GM19239 (cell line): ENCODE measurements at places on chromosomes 4 and X.

GRCh38 chr4:47835494-47835893 is 2.4 kb downstream of the CORIN start:
- no peak for DNase-seq

GRCh38 chr4:174058846-174059245 is 224.6 kb downstream of the FBXO8 start:
- DNase-seq, result no peak

GRCh38 chr4:154314248-154314647 is 177.4 kb downstream of the DCHS2 start:
- DNase-seq, result no peak

- DNase-seq, result no peak
These were observed 38.7 kb downstream of the SPATA4 start for GRCh38 chr4:176156656-176157055.

- no peak for DNase-seq
These were observed 44.2 kb downstream of the MAML3 start for GRCh38 chr4:140109737-140110136.

- DNase-seq, result no peak
These were observed 224.1 kb downstream of the SHROOM3 start for GRCh38 chr4:76659103-76659490.

- peak; percentile 6 for DNase-seq
These were observed 639.9 kb downstream of the SPOCK3 start for GRCh38 chr4:166594326-166594946.

DNA sequence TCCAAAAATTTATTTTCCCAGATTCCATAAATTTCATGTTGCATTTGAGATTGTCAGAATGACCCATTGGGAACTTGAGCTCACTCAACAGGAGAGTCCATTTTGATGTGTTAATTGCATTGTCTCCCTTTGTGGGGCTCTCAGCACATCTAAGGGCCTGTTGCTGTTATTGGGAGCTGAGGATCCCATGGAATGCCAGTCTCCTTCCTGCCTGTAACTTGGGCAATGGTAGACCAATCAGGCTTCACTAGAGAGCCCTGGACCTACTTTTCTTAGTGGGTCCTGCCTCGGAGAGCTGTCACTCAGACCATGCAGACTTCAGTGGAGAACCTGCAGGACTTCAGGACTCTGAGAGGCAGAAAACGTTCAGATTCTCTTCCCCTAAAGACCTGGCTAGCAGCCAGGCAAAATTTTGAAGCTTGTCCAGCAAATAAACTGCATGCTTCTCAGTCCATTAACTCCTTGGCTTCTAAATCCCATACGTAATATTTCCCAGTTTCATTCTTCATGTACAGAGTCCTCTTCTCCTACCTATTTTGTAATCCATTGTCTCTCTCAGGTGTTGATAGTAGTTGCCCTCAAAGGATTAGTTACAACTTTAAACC is 25.1 kb downstream of the OCRL start:
- no peak for DNase-seq

GRCh38 chrX:53086464-53086863 is 4.3 kb downstream of the TSPYL2 start:
- no peak for DNase-seq

GRCh38 chrX:150869450-150869849 is 29.0 kb downstream of the CD99L2 start:
- no peak for DNase-seq

GRCh38 chr4:144350706-144351105 is 210.2 kb upstream of the GYPA start:
- no peak for DNase-seq

GRCh38 chr4:103032574-103032973 is 13.1 kb upstream of the SLC9B1 start:
- no peak for DNase-seq

DNA sequence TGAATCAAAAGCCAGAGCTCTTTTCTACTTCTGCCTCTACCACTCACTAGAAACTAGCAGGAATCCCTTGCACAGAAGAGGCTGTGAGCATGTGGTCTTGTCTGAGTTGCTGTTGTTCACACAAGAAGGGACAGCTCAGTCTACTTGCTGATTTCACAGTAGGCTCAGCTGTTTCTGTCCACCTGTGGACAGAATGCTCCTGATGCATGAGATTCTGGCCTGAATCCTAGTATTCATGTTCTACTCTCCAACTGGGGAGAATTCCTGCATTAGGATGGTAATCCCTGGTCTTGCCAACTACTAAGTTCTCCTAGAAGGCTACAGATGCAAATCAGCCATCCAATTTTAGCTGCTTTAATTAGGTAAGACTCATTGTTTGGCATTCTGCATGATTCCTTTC is 112.8 kb downstream of the PPA2 start:
- no peak for DNase-seq

DNA sequence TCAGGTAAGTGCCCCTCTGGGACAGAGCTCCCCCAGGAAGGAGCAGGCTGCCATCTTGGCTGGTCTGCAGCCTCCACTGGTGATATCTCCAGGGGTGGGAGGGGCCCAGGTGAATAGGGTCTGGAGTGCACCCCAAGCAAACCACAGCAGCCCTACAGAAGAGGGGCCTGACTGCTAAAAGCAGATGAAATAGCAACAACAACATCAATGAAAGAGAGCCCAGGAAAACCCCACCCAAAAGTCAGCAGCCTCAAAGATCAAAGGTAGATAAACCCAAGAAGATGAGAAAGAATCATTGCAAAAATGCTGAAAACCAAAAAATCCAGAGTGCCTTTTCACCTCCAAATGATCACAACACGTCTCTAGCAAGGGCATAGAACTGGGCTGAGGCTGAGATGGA is 92.5 kb upstream of the PAGE3 start:
- DNase-seq, result no peak

DNA sequence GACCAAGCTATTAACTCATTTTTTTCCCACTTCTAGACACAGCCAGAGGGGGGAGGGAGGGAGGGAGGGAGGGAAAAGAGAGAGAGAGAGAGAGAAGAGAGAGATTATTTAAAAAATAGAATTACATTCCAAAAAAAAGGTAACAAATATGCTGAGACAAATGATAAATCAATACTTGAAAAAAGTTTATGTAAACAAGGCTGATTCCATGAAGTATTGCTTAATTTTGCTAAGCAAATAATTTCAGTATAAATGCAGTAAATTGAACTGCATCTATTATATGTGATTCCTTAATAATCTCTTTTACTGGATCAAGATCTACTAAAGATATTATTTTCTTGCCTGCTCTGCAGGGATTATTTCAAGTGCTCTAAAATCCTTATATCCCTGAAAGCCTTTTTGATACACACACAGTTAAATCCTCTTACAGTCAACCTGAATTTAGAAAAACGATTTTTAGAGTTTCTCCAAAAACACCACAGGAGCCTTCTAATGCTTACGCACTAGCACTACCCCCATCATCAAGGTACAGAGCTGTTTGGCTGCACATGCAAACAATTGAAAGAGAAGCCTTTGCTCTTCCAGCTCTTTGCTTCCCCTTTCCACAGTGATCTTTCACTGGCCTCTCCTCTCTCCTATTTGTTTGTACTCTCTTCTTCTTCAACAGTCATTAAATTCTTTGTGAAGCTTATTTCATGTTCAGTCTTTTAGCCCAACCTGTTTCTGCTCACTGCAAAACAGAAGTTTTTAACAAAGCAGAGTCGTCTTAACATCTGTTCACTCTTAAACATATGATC is 426.3 kb upstream of the FAM241A start:
- no peak for DNase-seq

GRCh38 chr4:1693131-1693896 is 9.2 kb upstream of the FAM53A start:
- peak; percentile 74 for DNase-seq

DNA sequence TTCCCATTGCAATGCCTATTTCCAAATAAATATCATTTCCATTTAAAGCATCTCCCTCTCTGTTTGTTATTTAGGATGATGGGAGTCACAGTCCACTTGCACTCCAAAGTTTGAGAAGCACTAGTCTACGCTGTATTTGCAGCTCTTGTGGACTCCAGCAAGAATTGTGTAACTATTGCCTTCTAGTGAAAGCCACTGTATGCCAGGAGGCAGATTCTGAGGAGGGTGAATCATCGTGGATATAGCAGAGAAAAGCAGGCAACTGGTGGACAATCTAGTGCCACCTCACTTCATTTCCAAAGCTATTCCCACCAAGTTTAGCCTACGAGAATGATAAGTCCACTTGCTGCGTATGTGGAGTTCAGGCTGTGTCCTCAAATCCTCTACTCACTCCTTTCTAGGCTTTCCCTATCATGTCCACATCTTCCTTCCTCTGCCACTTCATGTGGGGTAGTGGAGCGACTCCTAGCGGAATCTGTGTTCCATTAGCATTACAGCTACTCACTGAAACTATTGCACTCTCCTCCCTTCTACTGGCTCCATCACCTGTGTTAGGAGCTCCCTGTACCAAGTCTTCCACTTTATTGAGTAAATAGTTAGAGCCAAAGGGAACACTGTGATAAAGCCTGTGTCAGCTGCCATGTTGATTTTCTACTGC is 501.8 kb upstream of the GALNT7 start:
- no peak for DNase-seq

GRCh38 chr4:14157262-14157661 is 529.7 kb upstream of the BOD1L1 start:
- DNase-seq, result no peak

GRCh38 chr4:27643101-27643500 is 782.5 kb downstream of the STIM2 start:
- DNase-seq, result no peak

DNA sequence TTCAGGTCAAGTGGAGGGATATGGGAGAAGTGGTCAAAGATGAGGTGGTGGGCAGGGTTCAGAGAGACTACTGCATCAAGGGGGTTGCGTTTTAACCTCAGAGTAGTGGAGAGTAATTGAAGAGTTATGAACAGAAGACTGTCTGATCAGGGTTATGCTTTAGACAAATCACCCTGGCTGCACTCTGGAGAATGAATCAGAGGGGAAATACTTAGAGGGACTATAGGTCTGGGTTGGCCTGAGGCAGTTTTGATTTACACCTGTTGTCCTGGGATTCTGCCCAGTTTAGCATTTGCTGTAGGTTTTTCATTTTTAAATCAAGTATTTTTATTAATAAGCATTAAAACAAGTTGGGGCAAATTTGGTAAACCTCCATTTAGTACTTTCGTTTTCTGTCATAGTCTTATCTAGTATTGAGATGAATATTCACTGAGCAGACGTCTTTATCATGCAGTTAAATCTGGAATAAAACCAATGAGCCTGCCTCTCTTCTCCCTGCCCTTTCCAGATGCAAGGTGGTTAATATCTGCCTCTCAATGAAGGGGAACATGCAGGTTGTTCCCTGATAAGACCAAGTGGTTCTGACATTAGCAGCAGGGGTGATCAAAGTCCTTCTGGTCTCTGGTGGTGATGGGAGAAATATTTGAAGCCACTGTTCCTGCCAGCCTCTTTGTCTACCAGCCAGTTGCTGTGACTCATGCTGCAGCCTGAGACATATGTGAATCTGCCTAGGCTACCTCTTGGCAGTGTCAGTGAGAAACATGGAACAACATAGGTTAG is 116.0 kb upstream of the RPS6KA3 start:
- no peak for DNase-seq

GRCh38 chrX:76862509-76862908 is 435.0 kb downstream of the MAGEE1 start:
- no peak for DNase-seq

DNA sequence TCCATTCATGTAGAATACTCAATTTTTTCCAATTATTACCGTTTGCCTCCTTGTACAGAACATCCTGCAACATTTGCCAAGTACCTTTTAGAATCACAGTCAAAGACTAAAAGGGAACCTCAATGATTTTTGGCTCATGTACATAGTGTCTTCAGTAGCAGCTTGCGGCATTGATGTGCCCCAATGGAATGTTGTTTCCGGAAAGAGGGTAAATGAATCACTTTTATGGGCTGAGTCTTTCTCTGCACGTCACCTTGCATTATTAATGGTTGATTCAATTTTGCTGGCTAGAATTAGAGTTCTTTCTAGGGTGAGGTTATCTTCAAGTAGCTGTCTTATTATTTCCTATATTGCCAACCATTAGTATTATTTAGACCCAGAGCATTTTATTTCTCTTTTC is 116.9 kb upstream of the GABRA2 start:
- no peak for DNase-seq

GRCh38 chr4:87037671-87038334 is 103.0 kb downstream of the AFF1 start:
- DNase-seq, result no peak

DNA sequence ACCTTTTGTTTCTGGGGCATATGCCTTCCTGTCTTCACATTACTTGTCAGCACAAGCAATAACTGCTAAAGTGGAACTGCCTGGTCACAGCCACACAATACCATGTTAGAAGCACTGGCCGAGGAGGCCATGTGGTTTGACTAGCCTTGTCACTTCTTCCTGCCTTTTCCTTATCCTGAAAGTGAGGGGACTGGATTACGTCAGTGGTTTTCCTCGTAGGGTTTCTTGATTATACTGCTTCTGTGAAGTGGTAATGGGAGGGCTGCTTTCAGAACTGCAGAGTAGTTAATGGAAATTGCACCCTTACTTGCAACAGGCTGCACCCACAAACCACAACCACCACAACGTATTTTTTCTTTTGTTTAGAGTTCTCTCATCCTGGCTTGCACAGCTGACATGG is 26.6 kb downstream of the ZRSR2 start:
- no peak for DNase-seq

- no peak for DNase-seq
These were observed 12.8 kb upstream of the SLITRK4 start for GRCh38 chrX:143648705-143649104.

- no peak for DNase-seq
These were observed 101.9 kb downstream of the SORCS2 start for GRCh38 chr4:7294176-7294756.

DNA sequence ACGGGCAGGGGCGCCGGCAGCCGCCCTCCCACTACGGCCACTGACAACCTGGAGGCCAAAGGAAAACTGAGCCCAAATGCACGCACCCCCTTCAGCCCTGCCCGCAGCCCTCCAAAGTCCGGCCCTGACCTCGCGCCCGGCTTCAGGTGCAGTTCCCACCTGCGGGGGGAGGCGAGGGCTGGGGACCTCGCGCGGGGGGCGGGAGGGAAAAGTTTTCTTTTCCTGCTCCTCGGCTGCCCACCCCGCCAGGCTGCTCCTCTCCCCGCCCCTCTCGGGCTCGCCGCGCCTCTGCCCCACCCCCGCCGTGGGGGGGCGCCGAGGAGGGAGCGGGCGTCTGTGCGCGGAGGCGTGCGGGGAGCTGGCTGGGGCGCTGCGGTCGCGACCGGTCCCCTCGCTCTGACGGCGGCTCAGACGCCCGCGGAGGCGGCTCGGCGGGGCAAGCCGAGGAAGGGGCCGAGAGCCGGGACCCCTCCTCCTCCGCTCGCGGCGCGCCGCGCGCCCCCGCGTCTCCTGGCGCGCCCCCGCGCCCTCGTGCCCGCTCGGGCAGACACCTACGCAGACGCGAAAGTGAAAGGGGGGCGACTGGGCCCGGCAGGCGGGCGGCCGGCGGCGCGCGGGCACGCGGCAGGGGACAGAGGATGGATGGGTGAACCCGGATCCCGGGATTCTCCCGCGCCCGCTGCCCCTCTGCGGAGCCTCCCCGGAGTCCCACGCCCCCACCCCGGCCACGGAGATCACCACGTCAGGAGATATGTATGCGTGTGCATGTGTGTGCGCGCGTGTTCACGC is 3.1 kb upstream of the NR3C2 start:
- no peak for DNase-seq
